ENCODE measurements at places on chromosomes 2 and 18. TPM values are rescaled to one million over a fixed set of nuclear protein-coding genes. Genes with fewer than 3 reads are reported as not detected.
A peak's percentile ranks its signal among the peaks of the same experiment; 100 is the strongest.

The CHRNG gene
- total RNA-seq = 0.78 TPM

The CRIM1 gene
- total RNA-seq = 61.1 TPM

The RAB17 gene
- total RNA-seq = 1.3 TPM

The IL36G gene
- not detected for total RNA-seq

The SULT1C4 gene
- total RNA-seq = 26.9 TPM

The SFTPB gene
- 0.25 TPM for total RNA-seq

The HRH4 gene
- total RNA-seq = not detected

- ATAC-seq = no peak
Measured at GRCh38 chr18:54531402-54532065, 59.5 kb upstream of the DYNAP start.

DNA sequence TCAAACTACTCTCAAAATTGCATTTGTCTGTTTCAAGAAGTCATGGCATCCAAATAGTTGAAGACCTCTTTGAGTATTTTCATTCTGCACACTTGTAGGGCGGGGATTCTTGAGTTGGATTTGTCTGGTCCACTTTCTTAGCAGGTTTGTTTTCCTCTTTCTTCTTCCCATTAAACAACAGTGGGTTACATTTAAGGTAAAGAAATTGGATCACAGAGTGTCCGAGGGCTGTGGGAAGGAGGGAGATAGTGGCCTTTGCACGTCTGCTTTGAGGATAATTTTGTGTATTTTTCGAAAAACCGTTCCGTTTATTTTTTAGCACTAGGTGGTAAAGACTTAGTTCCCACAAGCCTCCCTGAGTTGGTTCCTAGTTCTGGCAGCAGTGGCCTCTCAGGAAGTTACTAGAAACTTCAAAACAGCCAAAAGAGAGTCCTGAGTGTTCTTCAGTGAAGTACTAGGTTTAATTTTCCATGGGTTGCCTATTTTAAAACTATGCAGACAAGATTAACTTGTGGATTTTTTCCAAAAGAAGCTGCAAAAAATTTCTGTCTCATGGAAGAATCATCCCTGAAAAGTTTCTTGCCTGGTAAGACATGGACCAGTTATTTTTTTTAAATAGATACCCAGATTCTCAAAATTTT, 107.9 kb downstream of the CDC42EP3 start:
- no peak for ATAC-seq

DNA sequence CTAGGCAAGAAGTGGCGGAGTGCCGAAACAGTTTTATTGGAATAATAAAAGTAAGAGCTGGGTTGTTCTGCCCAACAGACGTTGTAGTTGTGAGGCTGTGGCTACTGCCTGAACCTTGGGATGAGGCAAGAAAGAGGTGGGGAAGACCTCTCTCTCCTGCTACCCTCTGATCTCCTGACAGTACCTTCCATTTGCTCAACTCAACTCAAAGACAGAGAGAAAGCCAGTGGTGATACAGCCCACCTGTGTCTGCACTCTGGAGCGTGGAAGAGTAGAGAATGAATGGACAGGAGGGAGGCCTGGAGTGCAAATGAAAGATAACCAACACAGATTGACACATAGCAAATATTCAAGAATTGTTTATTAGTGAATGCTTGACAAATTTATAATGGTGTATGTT, 590.3 kb downstream of the NYAP2 start:
- ATAC-seq = no peak

DNA sequence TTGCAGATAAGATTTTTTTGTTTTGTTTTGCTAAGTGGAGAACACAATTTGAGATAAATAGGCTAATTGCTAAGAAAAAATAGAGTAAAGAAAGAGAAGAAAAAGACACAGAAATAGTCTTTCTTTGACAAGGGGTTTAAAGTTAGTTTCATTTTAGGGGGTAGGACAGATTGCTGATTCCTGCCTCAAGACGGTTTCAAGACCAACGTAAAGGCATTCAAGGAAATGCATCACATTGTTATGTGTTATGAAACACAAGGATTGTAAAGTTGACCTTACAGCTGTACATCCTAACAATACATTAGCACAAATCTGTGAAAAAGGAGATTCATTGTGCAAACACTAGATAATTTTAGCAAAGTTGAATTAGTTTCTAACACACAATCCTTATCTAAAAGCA, 22.7 kb upstream of the ETAA1 start:
- no peak for ATAC-seq

DNA sequence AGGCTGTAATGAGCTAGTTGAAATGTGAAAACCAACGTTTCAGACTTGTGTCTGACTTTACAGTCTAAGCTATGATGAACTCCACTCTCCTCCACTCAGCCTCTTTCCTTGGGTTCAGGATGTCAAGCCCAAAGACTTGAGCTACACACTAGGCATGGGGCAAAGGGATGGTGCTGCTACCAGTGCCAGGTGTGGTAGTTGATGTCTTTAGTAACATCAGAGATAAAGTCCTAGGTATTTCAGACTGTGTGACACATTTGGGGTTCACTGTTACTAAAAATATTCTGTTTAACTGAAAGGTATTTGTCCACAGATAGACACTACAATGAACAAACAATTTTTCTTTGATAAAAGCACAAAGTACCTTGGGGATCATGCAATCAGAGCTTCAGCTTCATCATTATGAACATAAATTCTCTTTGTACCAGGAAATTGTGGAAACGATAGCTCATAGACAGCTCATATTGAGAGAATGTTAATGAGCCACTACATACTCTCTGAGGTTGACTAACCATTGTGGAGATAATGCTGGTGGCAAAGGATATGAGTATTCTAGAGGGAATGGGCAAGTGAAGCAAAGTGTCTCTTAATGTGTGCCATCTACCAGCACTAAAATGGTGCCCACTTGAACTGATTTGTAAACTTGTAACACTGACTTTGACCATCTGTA, 253.7 kb upstream of the THUMPD2 start:
- ATAC-seq = no peak

DNA sequence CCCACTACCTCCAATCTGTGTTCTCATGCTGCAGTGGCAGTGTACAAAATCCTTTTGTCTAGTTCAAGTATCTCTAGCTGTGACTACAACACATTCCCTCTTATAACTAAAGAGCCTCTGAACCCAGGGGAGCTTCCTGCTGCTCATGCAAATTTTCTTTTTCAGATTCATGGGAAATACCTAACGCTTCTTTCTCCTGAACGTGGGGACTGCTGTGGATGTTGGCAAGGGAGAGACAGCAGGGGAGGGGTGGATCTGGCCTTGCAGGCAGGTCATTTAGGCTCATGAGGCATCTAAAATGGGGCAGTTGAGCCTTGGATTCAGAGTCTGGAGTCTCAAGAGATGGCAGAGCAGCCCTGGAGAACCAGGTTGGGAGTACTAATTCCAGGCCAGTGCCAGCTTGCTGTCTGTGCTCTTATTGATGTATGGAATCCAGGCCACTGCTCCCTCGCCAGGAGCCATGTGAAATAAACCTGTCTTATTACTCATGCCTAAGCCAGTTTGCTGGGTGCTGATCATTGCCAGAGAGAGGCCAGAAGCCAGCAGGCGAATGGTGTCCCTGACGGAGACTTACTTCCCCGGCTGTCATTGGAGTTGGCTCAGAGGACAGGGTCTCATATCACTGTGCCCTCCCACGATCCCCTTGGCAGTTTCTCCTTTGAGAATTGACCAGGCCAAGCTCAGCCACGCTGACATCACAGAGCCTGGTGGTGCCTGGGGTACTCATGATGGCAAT, 29.2 kb upstream of the TNP1 start:
- no peak for ATAC-seq

DNA sequence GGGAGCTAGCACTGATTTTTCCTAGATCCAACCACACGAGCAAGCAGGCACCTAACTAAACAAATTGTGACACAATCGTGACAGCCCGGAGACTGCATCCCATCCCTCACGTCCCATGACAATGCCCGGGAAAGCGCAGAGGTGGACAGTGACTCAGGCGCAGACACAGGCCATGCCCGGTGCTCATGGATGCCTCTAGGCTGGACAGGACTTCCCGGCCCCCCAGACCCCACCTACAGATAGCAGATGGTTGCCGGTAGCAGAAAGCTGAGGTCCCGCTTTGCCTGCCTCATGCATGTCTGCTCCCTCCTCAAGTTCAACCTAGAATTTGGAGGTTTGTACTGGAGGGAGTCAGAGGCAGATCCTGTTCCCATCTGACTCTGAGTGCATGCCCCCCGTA, 81.0 kb downstream of the TPO start:
- ATAC-seq = no peak

DNA sequence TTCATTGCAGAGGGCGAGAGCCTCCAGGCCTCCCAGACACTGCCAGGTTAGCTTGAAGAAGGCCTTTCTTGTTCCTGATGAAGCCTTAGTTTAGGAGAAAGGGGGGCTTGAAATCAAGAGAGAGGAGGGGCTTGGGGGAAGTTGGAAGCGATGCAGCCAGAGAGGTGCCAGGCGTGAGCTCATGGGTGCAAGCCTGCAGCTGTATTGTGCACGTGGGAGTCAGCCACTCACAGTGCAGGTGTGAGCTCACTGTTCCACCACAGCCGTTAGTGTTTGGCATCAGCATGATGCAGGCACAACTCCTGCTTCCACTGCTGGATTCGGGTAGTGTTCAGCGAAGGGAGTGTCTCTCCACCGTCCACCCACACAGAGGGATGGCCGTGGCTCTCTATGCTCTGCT, 68.4 kb upstream of the ALPP start:
- no peak for ATAC-seq

GRCh38 chr2:217329023-217329431, 469.2 kb upstream of the TNP1 start:
- ATAC-seq = peak; percentile 61

- ATAC-seq = no peak
Measured at GRCh38 chr18:23331091-23331920, 121.8 kb upstream of the RIOK3 start.

- ATAC-seq = no peak
Measured at GRCh38 chr2:171846894-171847293, 47.1 kb downstream of the SLC25A12 start.

GRCh38 chr2:3631851-3632659, 25.9 kb upstream of the ALLC start:
- no peak for ATAC-seq

DNA sequence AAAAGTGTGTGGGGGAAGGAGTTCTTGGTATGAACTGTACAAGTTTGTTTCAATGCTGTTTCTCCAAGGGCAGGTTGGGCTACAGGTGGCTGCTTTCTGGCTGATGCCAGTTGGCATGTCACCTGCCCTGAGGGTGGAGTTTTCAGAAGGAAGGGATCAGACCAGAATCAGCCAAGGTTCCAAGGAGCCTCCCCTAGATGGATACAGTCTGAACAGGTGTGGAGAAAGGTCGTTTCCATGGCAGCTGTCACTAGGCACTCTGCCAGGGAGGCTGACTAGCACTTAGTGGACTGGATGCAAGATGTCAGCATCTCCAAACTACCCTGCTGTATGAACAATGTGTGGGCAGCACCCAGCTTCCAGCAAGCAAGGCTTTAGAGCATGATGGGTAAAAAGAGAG, 444.4 kb upstream of the HNRNPA3 start:
- no peak for ATAC-seq

GRCh38 chr2:205965707-205966106, 120.3 kb downstream of the INO80D start:
- no peak for ATAC-seq

DNA sequence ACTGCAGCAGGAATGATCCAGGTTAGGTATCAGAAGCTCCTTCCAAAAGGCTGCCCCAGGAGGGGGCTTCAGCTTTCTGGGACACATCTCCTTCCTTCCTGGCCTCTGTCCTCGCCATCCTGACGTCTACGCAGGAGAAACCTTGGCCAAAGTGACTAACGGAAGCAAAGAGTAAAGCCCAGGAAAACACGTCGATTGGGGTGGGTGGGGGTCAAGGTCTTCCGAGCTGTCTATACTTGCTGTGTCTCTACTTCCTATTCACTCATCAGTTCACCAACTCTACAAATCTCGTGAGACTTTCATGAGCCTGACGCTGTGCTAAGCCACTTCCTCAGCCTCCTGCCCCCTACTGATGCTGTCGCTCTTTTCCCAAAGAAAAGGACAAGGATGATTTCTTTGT, 212.6 kb downstream of the TNS1 start:
- ATAC-seq = no peak

GRCh38 chr2:175450029-175450760, 268.7 kb upstream of the ATP5MC3 start:
- no peak for ATAC-seq

- no peak for ATAC-seq
Measured at GRCh38 chr2:190342611-190343010, 778 bp upstream of the INPP1 start.

- no peak for ATAC-seq
Measured at GRCh38 chr2:128640845-128641360, 322.2 kb upstream of the HS6ST1 start.

GRCh38 chr2:205748639-205749038, 66.3 kb downstream of the NRP2 start:
- ATAC-seq = peak; percentile 70

DNA sequence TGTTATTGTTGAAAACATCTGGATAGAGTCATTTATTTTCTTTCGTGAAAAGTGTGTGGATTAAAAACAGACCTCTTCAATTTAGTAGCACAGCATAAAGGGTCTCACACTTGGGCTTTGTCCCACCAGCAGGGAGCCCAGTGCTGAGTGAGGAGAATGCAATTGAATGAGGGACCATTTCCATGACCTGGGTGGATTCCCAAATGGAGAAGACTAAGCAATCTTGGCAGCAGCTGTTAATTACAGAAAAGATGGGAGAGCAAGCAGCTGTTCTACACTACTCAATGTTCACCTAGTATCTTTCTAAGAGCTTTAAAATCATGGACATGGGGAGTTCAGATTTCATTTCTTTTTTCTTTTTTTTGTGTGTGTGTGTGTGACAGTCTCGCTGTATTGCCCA, 121.8 kb upstream of the FN1 start:
- no peak for ATAC-seq

DNA sequence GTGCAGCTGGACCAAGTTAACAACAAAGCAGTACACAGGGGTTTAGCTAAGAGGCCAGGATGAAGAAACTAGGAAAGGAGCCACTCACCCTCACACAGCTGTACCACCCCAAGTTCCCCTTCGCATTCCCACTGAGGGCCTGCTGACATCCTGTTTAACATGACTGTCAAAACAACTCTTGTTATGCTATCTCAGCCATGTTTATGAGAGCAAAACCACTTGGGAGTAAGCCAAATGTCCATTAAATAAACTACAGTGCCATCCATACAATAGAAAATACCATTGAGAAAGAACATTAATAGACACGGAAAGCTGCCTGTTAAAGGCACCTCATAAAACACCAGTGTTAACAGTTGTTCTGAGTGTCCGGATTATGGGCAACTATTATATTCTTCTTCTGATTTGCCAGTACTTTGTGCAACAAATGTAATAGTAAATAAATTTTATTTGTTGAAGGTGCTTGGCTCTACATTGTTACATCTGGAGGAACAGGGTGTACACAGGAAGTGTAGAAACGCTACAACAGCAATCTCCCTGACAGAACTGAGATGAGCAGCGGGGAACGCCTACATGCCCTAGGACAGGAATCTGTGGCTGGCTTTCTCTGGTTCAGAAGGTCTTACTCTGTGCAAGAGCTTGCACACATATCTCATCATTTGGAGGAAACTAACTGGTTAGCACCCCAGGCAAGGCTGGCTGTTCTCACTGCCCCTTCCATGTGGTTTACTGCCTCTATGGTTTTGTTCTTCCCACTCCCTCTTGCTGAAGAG, 85.6 kb downstream of the EHD3 start:
- peak; percentile 63 for ATAC-seq

- ATAC-seq = no peak
Measured at GRCh38 chr2:649426-650342, 27.5 kb downstream of the TMEM18 start.

Measured in motor neuron (in vitro differentiated cells).